ENCODE measurements at places on chromosomes 3 and 15.

DNA sequence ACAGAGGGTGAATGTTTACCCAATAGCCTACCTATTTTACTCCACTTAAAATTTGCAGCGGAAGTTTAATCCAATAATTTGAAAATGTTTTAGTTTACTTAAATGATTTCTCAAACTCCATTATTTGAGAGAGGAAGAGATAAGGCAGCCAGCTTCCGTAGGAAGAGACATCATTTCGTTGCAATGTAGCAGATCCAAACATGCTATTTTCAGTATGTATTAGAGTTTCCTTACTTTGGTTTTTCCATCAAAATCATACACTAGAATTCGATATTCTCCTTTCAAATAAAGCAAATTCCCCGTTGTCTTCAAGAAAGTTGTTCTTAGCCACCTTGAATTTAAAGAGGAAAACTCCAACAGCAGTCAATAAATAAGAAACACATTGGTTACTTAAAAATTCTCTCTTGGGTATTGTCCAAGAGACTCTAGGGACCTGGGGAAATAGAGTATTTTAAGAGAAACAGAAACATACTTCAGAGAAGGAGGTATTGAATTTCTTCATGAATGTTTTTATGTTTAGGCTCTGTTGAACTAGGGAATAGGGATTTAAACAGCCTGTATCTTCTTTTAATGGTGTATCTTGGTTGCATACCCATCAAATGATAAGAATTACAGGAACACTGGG, 324.5 kb upstream of the GBE1 start:
- DNase-seq, result no peak

GRCh38 chr3:125433091-125433534, 58.0 kb upstream of the ZNF148 start:
- no peak for DNase-seq

GRCh38 chr3:82461049-82461889, 699.8 kb upstream of the GBE1 start:
- no peak for DNase-seq

- DNase-seq, result no peak
Observed at GRCh38 chr3:97291901-97292300, 472.7 kb upstream of the ARL6 start.

GRCh38 chr3:153070511-153070868, 91.5 kb upstream of the RAP2B start:
- DNase-seq, result no peak

DNA sequence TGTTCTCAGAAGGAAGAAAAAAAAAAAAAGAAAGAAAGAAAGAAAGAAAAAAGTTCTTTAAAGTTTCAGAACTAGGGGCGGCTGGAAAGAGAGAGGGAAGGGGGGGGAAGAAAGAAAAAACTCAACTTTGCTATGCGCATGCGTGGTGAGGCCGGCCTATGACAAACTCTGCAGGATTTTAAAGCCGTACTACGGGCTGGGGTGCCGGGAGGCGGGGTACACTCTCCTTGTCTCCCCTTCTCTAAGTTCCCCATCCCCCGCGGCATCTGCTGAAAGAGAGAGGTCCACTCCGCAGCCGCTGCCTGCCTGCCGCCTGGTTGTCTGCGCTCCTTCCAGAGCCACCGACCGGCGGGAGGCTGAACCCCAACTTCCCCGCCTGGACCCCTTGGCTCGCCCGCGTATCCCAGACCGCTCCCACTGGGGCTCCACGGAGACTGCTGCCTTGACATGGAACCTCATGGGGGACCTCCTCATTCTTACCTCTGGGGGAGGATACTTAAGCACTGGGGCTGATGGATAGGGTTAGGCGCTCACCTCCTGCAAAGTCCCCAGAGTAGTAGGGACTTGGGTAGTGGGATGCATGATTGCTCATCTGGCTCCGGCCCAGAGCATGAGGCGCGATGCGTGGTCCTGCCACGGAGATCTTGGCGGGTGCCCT, 1.4 kb upstream of the WNT5A start:
- no peak for DNase-seq

GRCh38 chr3:155332716-155333115, 39.2 kb upstream of the STRIT1 start:
- DNase-seq, result no peak
